ENCODE measurements at places on chromosomes 5 and 9. TPM values are rescaled to one million over a fixed set of nuclear protein-coding genes. Genes with fewer than 3 reads are reported as not detected.

DNA sequence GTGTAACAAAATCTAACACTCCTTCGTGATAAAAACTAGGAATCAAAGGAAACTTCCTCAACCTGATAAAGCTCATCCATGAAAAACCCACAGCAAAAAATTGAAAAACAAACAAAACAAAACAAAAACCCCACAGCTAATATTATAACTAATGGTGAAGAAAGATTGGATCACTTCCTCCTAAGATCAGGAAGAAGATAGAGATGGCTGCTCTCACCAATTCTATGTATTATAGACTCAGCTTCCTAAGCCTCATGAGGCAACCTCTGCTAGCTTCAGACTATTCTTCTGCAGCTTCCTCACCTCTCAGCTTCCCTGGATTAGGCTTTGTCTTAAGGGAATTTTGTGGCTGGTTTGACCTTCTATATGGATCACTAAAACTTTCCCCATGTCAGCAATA lies 40.1 kb downstream of the PHAX start:
- no peak for DNase-seq

GRCh38 chr5:169242175-169242848 lies 58.6 kb downstream of the SLIT3 start:
- no peak for DNase-seq

DNA sequence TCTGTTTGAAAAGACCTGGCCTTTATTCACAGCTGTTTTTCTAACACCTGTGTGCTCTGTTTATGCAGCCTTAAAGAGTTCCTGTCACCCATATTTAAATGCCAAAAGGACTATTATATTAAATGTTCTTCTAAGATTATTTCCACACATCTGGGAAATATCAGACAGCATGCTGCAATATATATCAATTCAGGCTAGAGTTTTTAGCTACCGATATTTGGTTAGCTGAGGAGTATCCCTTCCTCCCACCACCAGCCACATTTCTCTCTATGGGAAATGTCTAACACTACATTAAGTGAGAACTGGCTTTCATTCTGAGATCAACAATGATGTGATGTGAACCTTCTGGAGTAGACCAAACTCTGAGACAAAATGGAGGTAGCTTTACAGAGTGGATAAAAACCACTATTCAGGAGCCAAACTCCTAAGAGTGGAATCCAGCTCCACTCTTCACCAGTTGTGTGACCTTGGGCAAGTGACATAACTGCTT lies 509.2 kb downstream of the ZNF608 start:
- no peak for DNase-seq

- peak; percentile 70 for DNase-seq
These were observed 21.3 kb upstream of the GBGT1 start for GRCh38 chr9:133184971-133185370.

DNA sequence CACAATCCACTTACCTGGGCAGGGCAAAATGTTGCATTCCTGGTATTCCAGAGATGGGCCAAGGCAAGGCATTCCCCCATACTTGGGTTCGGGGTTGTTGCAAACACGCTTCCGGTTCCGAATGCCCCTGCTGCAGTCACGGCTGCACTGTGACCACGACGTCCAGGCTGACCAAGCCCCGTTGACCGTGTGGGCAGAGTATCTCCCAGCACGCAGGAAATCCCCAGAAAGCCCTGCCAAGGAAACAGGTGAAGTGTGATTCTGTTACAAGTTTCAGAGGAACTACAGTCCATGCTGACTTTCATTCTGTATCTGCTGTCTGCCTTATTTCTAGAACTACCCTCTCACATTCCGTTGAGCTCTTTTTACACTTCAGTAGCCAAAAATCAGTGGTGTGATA lies 483.0 kb downstream of the SEMA5A start:
- no peak for DNase-seq

GRCh38 chr5:151123897-151124751 lies 33.5 kb downstream of the ANXA6 start:
- DNase-seq, result peak; percentile 67

- DNase-seq, result no peak
These were observed 308.5 kb downstream of the ARRDC3 start for GRCh38 chr5:91074615-91075014.

GRCh38 chr5:137199966-137200365 lies 299.2 kb downstream of the SPOCK1 start:
- DNase-seq, result no peak

DNA sequence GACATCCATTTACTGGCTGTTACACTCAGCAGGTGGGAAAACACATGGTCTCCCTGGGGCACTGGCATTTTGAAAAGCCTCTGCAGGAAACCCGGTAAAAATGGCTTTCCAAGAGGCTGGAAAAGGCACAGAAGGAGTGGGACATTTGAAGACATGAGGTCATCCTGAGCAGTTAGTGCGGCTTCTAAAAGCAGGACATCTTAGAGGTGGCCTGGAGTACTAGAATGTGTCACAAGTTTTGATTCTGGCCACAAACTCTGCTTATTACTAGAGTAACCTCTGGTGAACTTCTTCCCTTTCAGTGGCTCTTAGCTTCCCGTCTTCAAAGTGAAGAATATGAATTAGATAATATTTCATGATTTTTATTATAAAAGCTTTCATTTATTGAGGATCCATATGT lies 423.0 kb upstream of the BRINP1 start:
- DNase-seq, result no peak

DNA sequence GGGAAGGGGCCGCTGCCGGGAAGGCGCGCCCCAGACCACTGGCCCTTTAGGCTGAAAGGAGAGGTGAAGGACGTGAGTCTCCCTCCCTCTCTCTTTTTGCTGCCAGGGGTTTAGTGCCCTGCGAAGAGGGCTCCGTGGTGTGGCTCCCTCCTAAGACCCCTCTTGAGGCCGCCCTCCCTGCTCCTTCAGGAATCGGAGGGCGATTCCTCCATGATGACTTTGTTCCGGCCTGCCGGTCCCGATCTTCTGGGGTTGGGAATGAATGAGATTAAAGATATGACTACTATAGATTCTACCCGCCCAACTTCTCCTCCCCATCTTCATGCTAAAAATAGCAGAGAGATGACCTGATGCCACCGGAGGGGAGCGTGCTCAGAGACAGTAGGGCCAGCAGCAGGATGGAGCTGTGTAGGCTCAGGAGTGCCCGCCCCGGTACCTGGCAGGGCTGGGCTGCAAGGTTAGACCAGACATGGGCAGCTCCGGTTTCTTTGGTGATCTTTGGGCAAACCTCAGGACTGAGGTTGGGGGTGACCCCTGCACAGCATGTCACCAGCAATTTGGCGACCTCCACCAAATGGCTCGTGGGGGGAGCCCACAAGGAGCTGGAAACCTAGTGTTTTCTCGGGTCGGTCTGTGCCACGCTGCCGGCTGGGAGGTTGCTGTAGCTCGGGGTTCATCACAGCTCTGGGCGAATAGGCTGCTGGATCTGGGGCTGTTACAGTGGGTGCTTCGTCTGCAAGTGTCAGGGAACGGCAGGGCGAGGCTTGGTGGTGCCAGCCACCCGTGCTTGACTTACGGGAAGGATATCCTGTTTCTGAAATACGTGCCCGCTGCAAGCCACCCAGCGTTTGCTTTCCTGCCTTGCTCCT lies 1.7 kb downstream of the OLFM1 start:
- no peak for DNase-seq

DNA sequence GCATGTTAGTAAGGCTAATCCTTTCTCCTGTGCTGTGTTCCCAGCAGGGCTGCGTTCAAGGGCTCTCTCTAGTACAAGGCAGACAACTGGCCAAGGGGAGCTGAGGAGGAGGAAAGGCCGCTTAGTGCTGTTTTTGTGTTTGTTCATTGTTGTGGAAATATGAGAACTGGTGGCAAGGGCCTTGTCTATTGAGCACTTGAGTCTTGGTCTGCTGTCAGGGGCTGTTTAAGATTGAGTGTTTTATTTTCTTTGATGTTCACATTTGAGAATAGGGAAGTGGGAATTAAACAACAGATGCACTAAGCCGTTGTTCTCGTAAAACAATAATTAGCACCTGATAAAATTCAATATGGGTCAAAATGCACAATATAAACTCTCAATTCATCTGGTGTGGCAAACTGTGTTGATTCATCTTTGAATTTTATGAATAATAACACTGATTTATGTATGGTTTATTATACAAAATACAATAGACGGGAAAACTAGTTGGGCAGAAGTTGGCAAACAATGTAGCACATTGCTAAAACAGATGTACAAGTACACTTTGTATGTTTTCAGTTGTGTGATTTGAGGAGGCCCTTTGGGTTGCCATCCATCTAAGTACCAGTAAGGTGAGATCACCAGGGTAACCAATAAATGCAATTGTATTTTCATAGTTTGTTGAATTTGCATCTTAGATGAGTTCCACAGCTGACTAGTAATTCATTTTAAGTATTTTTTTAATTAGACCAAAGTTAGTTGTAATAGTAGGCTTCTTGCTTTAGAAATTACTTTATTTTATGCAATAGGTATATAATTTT lies 97.6 kb upstream of the GRHPR start:
- no peak for DNase-seq

- DNase-seq, result no peak
These were observed 370.9 kb downstream of the PLK2 start for GRCh38 chr5:58088941-58089340.

DNA sequence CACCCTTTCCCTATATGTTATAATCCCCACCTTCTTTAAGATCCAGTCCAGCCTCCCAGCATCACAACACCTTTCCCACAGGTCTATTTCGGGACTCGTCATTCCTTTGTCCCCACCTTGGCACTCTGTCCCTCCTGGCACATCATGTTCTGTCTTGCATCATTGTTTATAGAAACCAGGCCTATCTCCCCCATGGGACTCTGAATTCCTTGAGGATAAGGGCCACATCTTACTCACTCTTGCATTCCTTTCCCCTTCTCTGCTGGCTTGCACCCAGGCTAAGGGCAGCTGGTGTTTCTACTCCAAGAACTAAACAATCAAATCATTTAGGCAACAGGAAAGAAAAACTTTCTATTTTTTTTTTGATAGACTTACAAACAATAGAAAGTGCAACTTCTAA lies 205.7 kb downstream of the AGTPBP1 start:
- DNase-seq, result no peak

DNA sequence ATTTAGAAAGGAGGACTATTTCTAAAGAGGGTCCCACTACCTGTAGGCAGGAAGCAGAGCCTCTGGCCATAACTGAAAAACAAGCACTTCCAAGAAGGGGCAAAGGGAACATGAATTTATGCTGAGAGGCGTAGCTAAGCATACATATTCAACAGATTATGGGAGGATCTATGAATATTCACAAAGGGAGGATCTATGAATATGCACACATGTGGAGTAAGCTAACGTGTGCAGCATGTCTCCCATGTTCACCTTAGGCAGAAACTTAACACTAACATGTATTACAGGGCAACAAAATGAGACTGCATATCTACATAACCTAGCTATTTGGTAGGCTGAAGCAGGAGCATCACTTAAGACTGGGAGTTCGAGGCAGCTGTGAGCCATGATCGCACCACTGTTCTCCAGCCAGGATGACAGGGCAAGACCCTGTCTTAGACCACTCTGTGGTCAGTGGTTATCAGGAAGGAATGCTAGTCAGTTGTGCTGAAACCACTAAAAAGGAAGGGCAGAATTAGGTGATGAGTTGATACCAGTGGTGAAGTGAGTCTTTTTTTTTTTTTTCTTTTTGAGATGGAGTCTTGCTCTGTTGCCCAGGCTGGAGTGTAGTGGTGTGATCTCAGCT lies 20.8 kb downstream of the FXN start:
- DNase-seq, result no peak

- DNase-seq, result no peak
These were observed 29.9 kb downstream of the SKP1 start for GRCh38 chr5:134146651-134147518.

GRCh38 chr9:121935739-121936138 lies 157.4 kb downstream of the TTLL11 start:
- DNase-seq, result no peak

DNA sequence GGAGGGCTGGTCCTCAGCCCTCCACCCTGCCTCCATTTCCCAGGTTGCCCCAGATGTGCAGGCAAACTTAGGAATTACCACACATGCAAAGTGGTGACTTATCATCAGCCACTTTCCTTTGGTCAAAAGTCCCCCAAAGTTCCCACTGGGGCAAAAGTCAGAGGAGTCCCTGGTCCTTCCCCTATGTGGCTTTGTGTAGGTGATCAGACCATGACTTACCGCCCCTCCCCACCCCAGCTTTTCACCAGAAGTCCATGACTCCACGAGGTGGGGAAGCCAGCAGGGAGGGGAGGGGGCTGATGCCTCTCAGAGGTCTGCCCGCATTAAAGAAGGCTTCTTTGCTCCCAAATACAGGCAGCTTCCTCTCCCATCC lies 5.8 kb downstream of the TRAF1 start:
- peak; percentile 52 for DNase-seq

GRCh38 chr5:89686081-89686765 lies 723.3 kb downstream of the CETN3 start:
- no peak for DNase-seq

GRCh38 chr5:135135530-135136226 lies 101.7 kb upstream of the PITX1 start:
- DNase-seq, result no peak

- DNase-seq, result no peak
These were observed 94.1 kb downstream of the FGF18 start for GRCh38 chr5:171513591-171513990.

DNA sequence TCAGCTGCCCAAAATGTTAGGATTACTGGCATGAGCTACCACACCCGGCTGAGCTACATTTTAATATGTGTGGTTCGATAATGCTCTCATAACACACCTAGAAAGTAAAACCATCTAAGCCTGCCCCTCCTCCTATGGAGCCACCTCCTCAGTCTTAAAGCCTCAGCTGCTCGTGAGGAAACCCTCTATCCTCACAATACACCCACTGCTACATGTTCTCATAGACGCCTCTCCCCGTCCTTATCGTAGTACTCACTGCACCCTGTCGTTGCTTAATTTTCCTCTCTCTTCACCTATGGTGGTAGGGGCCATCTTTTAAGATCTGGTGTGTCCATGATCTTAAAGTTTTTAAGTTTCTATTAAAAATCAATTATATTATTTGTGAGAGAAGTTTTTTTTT lies 72.9 kb downstream of the RCL1 start:
- peak; percentile 22 for DNase-seq

SHOC1 gene
- not detected for total RNA-seq

PPP3R2 gene
- total RNA-seq, result not detected

IFNB1 gene
- 1.4 TPM for total RNA-seq

SSNA1 gene
- total RNA-seq, result 53.6 TPM

SPINK13 gene
- total RNA-seq, result not detected

LHFPL2 gene
- total RNA-seq, result 0.21 TPM

SEC16A gene
- 62.7 TPM for total RNA-seq

IZUMO3 gene
- not detected for total RNA-seq

STPG3 gene
- total RNA-seq, result not detected

FAM221B gene
- not detected for total RNA-seq

Data from activated CD4-positive, alpha-beta T cell treated with anti-CD3 and anti-CD28 coated beads for 36 hours (primary cell).